ENCODE measurements at places on chromosomes 3 and 15.

GRCh38 chr15:89129123-89129815, 41.0 kb downstream of the ABHD2 start:
- no peak for DNase-seq

DNA sequence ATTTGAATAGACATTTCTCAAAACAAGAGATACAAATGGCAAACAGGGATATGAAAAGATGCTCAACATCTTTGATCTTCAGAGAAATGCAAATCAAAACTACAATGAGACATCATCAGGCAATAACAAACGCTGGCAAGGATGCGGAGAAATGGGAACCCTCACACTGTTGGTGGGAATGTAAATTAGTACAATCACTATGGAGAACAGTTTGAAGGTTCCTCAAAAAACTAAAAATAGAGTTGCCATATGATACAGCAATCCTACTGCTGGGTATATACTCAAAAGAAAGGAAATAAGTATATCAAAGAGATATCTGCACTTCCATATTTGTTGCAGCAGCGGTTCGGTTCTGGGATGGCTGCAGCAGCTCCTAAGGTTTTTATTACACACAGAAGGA, 16.8 kb upstream of the LARS2 start:
- DNase-seq = no peak

DNA sequence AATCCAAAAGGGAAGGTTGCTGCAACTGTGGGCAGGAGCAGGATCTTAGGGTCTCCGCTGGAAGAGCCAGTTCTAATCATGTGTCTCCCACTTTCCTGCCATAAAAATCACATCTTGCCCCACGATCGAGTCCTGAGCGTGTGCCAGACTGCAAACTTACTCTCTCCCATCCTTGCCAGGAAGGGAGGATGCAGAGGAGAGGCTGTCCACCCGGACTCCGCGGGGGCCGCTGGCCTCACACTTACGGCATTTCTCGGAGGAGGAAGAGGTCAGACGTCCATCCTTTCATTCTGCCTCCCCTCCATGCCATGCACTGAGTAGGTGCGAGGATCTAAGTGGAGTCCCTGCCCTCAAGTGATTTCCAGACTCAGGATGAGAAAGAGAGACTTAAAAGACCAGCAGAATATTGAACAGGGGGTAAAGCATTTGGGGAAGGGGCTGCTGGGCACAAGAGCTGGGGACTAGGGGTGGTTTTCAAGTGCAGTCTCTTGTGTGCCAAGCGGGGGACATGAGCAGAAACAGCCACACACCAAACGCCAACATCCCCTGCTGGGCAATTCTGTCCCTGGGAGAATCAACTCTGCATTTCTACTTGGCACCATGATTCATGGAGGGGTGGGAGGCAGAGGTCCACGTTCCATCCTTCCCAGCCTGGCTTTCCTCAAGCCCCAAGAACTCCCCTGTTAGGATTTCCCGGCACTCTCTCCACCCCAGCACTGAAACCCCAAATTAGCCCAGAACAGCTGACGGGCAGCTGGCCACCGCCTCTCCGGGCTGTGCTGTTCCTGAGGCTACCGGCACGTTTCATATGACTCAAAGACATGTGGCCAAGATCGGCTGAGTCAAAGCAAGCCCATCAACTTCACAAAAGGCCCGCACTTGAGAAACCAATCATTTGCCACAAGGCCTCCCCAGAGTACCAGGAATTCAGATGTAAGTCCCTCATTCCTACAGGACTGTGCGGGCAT, 11.6 kb downstream of the OXTR start:
- DNase-seq = no peak

DNA sequence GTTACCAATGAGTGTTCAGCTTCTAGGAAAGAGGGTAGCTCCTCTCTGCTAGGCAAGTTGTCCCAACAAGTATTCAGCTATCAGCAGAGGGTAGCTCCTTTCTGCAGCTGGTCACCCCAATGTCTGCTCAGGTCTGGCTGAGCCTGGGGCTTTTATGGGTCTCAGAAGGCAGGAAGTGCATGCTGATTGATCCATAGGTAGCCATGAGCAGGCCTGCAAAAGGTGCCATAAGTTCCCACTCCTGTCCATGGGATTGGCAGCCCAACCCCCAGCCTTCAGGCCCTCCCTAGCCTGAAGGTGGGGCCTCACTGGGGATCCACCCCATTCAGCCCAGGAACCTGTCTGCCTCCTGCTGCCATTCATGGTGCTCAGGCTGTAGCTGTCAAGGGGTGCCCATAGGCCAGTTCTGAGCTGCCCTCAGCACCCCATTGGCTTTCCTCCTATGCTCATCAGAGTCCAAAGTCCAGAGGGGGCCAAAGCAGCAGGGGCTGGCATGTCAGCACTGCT, 34.6 kb upstream of the DNAJC13 start:
- no peak for DNase-seq

GRCh38 chr3:31581660-31582059, 48.9 kb downstream of the STT3B start:
- DNase-seq = no peak

GRCh38 chr15:71111181-71111565, 4.1 kb upstream of the THSD4 start:
- DNase-seq = no peak

DNA sequence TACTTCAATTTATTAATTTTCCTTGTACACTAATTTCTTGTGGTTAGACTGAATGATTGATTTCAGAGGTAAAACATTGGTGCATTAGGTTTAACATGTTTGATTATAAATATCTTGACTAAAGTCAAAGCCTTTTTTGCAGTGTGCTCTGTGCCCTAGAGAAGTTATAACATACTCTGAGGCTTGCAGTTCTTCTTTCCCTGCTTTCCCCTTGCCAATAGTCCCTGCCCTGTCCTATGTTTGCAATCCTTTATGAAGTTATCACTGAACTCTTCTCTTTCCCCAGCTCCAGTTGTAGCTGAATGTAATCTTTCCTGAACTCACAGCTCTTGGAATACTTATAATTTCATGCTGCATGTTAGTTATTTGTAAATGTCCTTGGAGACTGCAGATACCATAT, 35.6 kb downstream of the USP3 start:
- no peak for DNase-seq

GRCh38 chr3:152193673-152194267, 75.0 kb upstream of the MBNL1 start:
- no peak for DNase-seq

DNA sequence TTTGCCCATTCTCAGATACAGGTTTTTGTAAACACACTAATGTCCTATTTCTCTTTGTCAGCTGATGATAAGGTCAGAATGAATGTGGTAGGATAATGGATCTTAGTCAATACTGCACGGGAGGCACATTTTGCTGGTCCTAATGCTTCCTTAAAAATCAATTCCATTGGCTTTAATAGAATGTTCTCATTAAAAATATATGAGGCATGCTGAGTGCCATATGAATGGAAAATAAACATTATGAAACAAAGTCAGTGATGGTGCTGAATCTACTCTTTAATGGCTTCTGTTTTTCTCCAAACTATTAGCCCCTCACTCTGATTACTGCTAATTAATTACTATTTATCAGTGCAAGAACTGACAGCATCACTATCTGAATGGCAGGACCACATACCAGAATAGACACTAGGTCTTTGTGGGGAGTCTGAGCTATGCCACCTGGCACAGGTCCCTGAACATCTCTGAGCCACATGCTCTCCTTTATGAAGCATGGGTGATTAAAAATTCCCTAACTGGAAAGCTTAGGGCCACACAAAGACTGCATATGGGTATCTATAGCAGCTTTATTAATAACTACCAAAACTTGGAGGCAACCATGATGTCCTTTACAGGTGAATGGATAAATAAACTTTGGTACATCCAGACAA, 278.9 kb downstream of the MEX3B start:
- no peak for DNase-seq

DNA sequence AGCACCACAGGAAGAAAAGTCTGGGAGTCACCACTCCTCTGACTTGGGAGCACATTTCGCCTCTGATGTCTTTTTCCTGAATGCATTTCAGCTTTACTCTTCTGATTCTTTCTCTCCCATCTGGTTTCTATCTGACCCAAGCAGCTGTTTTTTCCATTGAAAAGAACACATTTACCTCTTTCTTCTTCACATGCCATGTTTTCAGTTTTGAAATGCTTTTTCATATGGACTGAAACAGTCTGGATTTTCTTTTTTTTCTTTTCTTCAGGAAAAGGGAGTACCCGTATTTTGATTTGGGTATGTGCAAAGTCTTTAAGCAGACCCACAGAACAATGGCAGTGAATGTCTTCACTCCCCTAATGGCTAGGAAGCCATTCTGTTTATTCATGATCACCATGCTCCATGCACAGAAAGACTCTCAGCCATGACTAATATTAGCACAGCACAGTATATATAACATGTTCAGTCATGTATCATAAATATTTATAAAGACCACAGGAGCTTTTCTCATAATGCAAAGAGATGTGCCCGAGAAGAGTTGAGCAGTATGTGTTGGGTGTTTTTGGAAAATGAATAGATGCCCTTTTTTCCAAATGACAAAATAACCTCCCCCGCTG, 82.7 kb upstream of the LRIG1 start:
- no peak for DNase-seq

DNA sequence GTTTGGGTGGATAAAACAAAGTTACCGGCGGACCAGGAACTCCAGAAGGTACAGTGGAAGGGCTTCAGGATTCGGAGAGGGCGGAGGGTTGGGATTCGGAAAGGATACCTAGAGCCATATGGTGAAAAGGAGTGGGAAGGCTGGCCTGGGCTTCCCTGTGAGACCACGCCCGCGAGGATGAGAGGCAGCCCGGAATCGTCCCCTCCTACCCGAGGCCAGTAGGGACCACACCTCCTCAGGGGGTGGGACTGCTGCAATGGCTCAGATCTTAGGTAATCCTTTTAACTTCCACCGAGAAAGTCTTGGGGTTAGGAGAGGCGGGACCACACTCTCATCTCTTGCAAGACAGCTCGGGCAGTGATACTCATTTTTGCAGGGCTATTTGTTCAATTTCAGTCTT, 511.3 kb downstream of the OCA2 start:
- no peak for DNase-seq

GRCh38 chr15:97401970-97402369, 558.5 kb upstream of the ARRDC4 start:
- DNase-seq = no peak

GRCh38 chr15:66931768-66932633, 133.4 kb upstream of the SMAD3 start:
- DNase-seq = no peak

- DNase-seq = no peak
Measured at GRCh38 chr3:127985216-127985615, 67.0 kb upstream of the SEC61A1 start.

DNA sequence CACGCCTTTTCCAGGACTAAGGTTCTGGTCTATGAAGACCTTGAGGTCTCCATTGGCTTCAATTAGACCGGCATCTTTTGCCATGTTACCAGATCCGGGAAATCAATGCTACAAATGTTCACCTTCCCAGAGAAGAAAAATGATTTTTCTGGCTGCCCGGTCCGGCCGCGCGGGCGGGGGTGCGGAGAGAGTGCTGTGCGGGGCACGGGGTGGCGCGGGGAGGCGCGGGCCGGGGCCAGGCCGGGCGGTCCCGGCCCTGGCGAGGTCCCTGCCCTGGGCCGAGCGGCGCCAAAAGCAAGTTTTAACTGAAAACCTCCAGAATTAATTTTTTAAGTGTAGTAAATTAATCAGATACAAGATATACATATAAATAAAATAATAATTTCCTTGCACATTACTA, 128.2 kb downstream of the MINAR1 start:
- DNase-seq = no peak

DNA sequence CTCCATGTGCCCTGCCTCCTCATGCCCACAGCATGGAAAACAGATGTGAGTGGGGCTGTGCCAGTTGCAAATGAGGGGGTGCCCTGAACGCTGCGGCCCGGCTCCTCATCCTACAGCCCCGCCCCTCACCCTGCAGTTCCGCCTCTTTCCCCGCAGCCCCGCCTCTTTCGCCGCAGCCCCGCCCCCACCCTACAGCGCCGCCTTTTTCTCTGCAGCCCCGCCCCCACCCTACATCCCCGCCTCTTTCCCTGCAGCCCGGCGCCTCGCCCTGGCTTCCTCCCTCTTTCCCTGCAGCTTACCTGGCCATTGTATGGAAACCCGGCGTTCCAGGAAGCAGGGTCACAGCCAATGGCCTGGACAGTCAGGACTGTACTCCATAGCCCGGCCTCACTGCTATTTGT, 284.9 kb downstream of the TLE3 start:
- no peak for DNase-seq

DNA sequence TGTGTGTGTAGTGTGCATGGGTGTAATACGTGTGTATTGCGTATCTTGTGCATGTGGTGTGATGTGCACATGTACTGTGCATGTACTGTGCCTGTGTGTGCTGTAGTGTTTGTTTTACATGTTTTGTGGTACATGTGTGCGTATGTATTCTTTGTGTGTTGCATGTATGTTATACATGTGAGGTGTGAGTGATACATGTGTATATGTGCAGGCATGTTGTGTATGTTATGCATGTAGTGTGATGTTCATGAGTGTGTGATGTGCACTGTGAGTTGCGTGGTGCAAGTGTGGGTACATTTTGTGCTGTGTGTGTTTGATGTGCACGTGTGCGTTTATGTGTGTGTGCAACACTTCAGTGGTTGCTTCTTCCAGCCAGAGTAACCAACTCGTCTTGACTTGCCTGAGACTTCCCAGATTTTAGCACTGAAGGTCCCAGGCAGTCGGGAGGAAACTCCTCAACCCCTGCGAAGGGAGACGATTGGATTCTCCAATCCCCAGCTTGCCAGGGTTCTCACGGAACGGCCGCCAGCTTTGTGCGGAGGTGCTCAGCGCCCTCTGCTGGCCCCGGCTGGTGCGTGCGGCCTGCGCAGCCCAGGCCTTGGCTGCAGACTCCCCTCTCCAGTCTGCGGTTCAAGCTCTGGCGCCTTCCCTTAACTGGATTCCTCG, 3.6 kb downstream of the GALNT15 start:
- DNase-seq = peak; percentile 10

GRCh38 chr3:102736975-102737304, 302.1 kb downstream of the ZPLD1 start:
- no peak for DNase-seq

DNA sequence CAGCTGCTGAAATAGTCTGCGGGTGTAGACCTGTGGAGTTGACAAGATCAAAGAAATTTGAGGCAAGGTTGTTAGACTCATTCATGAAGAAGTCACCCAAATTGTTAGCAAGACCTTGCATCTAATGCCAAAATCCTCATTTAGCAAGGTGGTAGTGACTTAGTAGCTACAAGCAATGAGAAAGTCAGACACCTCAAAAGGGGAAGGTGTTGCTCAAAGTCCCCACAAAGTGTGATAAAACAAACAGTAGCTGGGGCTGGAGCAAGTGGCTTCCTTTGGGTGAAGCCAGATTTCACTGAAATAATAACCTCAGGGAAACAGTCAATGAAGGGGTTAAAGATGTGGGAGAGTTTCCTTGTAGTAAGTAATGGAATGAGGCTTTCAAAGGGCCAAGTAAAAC, 44.9 kb downstream of the CD86 start:
- no peak for DNase-seq

Measured in stimulated activated CD8-positive, alpha-beta memory T cell treated with anti-CD3 and anti-CD28 coated beads, Interleukin-2, amount 100 ng/mL, for 1 hour (primary cell).